Stimulated activated CD4-positive, alpha-beta T cell treated with anti-CD3 and anti-CD28 coated beads, Interleukin-15, amount 100 ng/mL, for 1 hour (primary cell): ENCODE measurements at places on chromosomes 5 and 9.

DNA sequence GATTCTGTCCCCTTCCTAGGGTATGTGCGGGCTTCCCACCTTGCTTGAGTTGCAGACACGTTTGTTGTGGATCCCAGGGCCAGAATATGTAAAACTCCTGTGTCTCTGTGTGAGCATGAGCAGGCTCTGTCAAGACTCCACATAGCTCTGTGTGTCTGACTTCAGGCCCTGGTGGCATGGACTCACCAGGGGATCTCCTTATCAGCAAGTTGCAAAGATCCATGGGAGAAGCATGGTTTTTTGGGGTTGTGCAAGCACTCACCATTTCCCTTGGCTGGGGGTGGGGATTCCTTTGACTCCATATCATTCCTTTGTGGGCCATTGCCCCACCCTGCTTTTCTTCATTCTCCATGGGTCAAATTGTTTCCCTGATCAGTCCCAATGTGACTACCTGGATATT is 205.6 kb downstream of the TUSC1 start:
- DNase-seq = no peak

- DNase-seq = no peak
Measured at GRCh38 chr9:113307396-113307975, 4.3 kb upstream of the RNF183 start.

GRCh38 chr5:134114886-134115805 is 665 bp downstream of the TCF7 start:
- DNase-seq = peak; percentile 64

DNA sequence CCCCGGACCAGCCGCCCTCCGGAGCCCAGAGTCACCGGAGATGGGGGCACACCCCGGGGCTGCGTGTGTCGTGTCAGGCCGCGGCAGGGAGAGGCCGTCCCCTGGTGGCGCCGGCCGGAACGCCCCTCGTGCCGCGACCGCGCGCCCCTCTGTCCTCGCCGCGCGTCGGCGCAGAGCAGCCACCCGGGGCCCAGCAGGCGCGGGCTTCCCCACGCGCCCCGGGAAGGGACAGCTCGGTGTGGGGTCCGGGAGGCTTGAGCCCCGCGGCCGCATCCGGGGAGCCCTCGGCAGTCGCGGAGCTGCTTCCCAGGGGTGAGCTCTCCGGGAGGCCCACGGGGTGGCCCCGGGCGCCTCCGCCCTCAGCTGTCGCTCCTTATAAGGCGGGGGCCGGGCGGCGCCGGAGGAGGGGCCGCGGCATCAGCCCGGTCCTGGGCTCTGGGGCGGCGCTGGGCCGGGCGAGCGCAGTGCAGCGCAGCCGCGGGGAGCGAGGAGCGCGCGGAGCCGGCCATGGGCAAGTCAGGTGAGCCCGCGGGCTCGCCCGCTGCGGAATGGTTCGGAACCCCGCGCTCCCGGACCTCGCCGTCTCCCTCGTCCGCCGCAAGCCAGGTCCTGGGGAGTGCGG is at the start of gene GLIPR2:
Gene GLIPR2, plus strand, starts transcription at position 462 of the 622 bp plus-strand sequence. Its CDS starts 46 bp downstream, at position 508.
- DNase-seq = peak; percentile 68

- no peak for DNase-seq
Measured at GRCh38 chr5:94480486-94480885, 137.9 kb downstream of the KIAA0825 start.

DNA sequence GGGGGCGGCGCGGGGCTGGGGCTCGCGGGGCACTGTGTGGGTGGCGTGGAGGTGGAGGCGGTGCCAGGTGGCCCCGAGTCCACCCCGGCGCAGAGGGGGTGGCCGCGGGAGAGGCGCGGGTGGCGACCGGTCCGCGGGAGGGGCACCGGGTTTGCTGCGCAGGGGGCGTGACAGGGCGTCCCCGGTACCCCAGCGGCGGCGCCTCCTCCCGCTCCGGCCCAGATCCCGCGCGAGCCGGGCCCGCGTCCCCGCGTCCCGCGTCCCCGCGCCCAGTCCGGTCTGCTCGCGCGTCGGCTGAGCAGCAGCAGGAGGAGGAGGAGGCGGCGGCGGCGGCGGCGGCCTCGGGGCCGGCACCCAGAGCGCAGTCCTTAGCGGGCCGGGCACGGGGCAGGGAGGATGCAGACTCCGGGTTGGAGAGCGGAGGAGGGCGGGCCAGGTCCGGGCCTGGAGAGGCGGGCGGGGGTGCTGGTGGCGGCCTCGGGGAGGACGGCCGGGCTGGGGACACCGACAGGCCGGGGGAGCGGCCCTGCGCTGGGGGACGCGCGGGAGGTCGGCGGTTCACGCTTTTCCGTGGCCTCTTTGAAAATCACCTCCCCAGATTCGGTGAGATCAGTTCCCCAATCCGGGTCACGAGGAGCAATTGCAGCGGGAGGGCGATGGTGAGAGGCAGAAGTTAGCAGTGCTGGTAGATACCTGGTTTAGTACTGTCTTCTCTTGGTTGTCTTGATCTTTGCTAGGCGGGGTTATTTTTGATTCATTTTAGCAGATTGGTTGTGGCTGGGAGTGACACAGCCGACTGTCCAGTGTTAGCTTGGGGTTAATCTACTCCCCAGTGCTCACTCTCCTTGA is 1.7 kb downstream of the TRIO start:
- no peak for DNase-seq

DNA sequence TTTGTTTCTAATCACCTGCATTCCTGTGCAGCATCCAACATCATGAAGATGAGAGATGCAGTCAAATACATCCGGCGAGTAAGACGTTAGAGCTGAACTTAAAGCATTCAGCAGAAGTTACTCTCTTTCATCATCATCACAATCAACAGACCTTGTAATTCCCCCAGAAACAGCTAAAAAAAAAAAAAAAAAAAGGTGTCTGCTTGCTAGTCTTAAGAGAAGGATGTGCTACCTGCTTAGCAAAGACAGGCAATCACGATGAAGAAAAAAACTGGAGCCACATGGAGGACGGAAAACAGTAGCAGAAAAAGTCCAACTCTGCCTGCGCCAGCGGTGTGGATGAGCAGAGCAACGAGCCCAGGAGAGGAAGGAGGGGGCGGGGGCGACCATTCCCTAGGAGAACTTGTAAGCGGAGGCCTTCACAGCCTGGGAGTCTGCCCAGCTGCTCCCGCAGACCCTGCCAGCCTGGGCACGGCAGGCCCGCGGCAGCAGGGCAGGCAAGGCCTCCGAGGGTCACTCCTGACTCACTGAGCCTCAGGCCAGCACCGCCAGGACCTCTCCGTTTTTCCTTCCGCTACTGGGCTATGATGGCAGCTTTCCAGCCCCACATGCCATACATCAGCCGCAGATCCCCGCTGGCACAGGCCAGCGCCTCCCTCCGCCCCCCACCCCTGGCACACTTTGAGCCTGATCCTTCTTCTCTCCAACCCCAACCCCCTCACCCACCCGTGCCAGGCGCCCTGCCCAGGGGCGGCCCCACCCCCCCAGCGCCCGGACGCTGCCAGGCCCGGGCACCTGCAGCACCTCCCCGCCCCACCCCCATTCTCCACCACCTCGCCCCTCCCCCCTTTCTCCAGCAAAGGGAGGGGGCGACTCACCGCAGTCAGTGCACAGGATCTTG is 1.4 kb downstream of the NRG2 start:
- no peak for DNase-seq
